ENCODE measurements at places on chromosomes 2 and 18.

GRCh38 chr2:217851191-217852020 is 151.4 kb downstream of the TNS1 start:
- no peak for DNase-seq

GRCh38 chr18:46133534-46133933 is 29.3 kb downstream of the HAUS1 start:
- no peak for DNase-seq

GRCh38 chr18:53411511-53411910 is 813.0 kb downstream of the MBD2 start:
- no peak for DNase-seq

DNA sequence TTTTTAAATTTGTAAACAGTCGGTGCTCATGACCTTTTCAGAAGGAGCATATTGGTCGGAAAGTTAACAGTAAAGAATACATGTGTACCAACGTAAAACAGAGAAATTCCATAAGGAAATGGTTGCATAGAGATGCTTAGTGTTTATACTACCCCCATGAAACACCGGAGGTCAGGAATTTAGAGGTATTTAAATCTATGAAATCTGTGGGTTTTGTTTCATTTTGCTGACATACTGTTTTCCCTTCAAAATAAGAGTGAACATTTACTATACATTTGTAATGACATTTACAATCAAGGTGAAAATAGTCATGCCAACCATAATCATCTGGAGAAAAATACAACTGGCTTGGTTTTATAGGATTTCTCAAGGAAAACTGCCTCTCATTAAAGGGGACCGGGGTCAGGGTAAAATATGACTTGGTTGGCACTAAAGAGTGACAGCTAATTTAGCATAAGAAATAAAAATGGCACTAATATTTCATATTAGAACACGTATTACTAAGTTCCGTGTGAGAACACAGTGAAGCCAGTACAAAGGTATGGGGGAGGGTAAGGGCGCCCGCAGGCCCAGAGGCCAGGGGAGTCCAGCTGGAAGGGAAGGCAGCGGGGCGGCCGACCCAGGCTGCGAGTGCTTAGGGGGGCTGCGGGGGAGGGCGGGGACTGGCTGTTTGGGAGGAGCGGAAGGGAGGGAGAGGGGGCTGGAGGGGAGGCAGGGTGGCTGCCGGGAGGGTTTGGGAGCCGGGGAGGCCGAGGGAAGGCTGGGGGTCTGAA is 1.1 kb upstream of the RNU4ATAC start:
- DNase-seq = peak; percentile 85

DNA sequence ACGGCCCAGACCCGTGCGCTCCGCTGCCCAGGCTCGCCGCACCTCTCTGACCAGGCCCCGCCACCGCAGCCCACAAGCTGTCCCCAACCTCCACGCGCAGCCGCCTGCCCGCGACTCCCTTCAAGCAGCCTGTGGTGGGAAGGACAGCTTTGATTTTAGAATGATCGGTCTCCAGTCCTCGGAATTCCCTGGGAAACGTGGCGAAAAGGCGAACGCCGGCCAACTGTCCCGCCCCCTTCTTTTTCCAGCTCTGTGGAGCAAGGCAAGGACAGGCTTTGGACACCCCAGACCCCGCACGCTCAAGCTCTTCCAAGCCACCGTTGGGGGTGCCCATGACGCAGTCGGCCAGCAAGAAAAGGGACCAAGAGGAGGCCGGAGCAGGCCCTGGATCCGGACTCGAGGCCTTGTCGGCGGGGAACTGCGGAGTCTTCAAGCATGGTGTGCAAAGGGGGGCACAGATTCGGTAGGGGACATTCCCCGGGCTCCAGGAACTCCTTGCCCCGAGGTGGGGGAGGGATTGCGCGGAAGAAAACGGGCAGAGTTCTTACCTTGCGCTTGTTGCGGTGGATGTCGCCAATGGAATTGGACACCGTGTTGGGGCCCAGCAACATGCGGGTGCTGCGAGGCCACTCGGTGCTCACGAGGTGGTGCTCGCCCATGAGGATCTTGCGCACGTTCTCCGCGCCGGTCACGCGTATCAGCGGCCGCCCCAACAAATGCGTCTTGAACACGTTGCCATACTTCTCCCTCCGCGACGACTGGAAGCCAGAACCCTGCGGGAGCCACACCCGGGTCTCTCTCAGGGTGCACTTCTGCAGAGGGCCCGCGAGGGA is 4.0 kb downstream of the CYP26B1 start:
- DNase-seq = no peak

DNA sequence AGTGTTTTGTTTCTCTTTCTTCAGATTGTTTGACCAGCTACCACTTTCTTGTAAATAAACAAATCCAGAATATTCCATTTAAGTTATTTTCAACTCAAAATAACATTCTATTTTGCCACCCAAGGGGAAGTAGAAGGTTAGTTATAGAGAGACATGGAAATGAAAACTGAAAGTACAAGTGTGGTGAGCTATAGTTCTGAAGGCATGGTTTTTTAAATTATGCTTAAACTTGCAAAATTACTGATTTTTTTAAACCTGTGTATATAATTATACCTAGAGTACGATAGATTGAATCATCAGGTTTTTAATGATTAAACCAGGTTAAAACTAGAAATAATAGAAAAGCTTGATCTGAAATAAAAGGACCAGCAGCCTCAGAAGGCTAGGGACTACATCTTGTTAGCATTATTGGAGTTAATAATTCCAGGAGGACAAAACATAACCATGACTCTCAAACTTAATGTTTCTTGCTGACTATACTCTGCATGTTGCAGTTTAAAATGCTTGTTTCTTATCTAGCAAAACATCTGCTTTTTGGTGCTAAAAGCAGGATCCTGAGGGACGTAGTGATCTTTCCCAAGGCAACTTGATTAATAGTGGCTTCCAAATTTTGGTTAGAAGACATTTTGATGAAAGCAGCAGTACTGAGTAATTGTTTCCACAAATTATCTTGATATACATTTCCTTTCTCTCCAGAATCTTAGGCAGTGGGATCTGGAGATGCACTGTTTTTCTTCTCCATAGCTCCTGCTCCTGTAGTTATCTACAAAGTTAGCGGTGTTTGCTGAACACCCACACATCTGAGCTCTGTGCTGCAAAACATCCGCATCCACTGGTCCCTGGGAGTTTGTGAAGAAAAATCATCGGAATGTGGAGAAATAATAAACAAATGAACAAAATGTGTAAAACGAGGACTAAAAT is 327.2 kb upstream of the PKDCC start:
- DNase-seq = no peak

GRCh38 chr2:233435436-233436190 is 81.3 kb downstream of the DGKD start:
- DNase-seq = peak; percentile 2

GRCh38 chr18:57833441-57834101 is 30.5 kb upstream of the ATP8B1 start:
- no peak for DNase-seq

- no peak for DNase-seq
These were observed 1775.1 kb upstream of the PIK3C3 start for GRCh38 chr18:40179729-40180461.

GRCh38 chr2:143051465-143051864 is 77.8 kb upstream of the ARHGAP15 start:
- DNase-seq = no peak

- no peak for DNase-seq
These were observed 23.8 kb downstream of the FHL2 start for GRCh38 chr2:105375001-105375561.

GRCh38 chr2:18505703-18506341 is 54.6 kb downstream of the RDH14 start:
- DNase-seq = no peak

All from posterior cingulate gyrus (tissue), 11 donors.